ENCODE measurements at places on chromosomes 5 and 9.

- DNase-seq: peak; percentile 92
Observed at GRCh38 chr5:111092062-111092853, at the start of gene WDR36. Gene WDR36, plus strand, starts transcription at chr5:111092348. Its CDS starts 109 bp downstream, at chr5:111092457.

- DNase-seq: no peak
Observed at GRCh38 chr9:19409401-19410194, 789 bp downstream of the ACER2 start.

GRCh38 chr9:105621001-105621400, 41.3 kb upstream of the TAL2 start:
- DNase-seq: no peak

DNA sequence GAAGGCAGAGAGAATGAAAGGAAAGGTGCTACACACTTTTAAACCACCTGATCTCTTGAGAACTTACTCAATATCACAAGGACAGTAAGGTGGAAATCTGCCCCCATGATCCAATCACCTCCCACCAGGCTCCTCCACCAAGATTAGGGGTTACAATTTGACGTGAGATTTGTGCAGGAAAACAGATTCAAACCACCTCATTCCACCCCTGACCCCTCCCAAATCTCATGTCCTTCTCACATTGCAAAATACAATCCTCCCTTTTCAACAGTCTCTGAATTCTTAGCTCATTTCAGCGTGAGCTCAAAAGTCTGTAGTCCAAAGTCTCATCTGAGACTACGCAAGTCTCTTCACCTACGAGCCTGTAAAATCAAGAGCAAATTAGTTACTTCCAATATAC, 768.3 kb upstream of the COX7C start:
- no peak for DNase-seq

GRCh38 chr5:168585119-168585856, 6.1 kb upstream of the PANK3 start:
- no peak for DNase-seq

DNA sequence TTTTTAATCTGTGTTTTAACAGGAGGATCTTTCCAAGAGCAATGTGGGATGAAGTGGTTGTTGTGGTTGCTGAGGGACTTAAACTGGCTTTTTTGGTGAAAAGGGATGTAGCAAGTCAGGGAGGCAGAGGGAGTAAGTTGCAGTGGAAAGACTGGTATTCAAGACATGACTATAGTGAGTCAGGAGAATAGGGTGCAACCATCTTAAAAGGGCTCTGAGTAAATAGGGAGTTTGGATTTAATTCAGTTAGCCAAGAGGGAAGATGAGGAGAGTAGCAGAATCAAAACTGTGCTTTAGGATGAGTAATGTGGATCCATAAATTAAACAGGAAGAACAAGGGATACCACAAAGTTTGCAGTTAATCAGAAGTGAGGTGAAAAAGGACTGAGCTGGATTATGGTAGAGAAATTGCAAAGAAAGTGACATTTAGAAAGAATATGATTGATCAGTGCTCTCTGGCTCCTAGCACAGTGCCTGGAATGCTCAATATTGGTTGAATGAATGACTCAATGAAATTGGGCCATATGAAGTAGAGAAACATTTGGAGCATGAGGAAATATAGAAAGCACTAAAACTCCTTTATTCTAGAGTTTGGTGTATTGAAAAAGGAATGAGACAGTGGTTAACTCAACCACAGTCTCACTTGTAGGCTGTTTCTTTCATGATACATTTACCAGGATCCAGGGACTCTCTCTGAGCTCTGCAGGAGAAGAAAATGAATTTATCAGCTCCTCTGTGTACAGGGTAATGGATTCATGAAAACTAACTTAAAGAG, 5.1 kb downstream of the POLR3G start:
- no peak for DNase-seq

DNA sequence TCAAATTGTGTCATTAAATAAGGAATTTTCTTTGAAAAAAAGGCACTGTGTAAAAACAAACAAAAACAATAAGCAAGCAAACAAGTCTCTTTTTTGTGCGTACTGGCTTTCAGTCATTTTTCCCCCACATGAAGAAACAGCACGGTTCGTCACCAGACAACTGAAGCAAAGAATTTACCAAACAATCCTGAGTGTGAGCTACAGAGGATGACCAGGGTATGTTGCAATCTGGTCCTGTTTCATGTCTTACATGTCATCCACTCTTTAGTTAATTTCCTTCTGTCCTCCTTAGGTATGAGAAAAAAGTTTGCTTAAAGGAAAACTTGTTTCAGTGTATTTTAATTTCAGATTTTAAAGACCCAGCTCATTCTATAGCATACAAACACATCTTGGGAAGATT, 1080.7 kb upstream of the NUDT12 start:
- no peak for DNase-seq

DNA sequence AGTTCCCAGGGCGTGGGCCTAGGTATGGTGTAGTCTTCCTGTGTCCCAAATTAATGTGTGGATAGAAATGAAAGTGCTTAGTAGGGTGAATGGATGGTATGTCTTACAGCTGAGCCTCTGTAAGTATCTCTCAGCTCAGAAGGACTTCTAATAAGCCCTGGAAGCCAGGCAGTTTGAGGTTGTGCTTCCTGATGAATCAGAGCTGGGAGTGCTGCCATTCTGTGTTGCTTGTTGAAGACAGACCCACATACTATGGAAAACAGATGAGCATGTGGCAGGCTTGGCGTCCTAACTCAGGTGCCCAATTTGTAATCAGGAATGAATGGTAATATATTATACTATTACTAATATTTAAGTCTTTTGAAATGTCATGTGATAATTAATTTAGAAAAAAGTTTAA, 69.8 kb downstream of the CMYA5 start:
- DNase-seq: no peak

GRCh38 chr5:130502702-130503101, 598.4 kb downstream of the CHSY3 start:
- DNase-seq: no peak

DNA sequence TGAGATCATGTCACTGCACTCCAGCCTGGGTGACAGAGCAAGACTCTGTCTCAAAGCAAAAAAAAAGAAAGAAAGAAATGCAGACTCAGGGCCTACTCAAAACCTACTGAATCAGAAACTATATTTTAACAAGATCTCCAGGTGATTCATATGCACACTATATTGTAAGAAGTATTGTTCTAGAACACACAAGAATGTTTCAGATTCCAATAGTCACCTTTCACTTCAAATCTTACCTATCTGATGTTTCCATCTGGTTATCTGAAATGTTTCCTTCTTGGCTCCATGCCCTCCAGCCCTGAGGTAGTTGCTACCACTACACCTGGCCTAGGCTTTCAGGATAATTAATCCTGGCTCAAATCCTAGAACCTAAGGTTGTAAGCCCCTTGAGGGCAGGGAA, 36.8 kb upstream of the SNX2 start:
- no peak for DNase-seq

DNA sequence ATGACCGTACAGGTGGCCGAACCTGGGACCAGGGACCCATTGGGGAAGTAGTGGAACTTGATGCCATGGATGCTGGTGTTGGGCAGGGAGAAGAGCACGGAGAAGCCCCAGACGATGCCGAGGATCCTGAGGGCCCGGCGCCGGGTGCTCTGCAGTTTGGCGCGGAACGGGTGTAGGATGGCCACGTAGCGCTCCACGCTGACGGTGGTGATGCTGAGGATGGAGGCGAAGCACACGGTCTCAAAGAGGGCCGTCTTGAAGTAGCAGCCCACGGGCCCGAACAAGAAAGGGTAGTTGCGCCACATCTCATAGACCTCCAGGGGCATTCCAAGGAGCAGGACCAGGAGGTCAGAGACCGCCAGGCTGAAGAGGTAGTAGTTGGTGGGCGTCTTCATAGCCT, 585 bp downstream of the NMUR2 start:
- no peak for DNase-seq
